ENCODE measurements at places on chromosomes 2 and 18.

DNA sequence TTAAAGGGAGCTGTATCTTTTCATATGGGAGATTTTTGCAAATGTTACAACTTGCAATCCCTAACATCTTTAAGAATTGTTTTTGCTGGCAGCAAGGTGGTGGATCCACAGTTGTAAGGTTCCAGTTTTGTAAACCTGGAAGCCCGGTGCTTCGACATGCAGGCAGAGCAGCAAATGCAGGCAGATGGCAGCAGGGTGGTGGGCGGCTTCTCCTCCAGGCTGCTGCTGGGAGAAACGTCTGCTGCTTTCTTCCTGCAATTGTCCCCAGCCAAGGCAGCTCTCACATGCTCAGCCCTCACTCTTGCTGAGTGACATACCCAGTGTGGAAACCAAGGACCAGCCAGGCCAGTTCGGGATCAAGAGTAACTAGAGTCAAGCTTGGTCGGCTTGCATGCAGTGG lies 166.0 kb downstream of the SEPTIN10 start:
- no peak for DNase-seq

DNA sequence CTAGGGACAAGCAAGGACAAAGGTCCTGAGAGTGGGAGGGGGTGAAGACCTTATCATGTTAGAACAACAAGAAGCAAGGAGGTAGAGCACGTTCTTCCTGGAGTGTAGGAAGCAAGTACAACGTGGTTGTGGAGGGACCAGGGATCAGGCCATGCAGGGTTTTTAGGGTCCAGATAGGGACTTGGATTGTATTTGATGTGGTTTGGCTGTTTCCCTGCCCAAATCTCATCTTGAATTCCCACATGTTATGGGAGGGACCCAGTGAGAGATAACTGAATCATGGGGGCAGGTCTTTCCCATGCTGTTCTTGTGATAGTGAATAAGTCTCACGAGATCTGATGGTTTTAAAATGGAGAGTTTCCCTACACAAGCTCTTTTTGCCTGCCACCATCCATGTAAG lies 53.2 kb downstream of the ICA1L start:
- no peak for DNase-seq

- DNase-seq: no peak
Observed at GRCh38 chr18:76996429-76996828, 136.2 kb downstream of the MBP start.

GRCh38 chr2:133711201-133711600 lies 142.9 kb upstream of the NCKAP5 start:
- no peak for DNase-seq

DNA sequence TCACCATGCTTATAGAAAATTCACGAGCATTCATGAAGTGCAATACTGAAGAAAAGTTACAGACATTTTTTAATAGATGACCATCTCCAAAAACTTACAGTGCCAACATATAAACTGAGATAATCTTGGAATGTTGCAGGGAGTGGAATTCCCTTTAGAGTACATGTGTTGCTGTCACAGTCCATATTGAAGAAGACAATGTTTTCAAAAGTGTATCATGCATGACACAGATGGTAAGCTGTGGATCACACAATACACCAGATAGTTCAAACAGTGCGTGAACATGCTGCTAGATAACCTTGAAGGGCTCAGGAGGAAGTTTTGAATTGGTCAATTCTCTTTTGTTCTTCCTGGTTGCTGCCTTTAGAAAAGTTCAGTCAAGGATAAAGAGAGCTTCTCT lies 1644.3 kb upstream of the NXPH2 start:
- DNase-seq: no peak

DNA sequence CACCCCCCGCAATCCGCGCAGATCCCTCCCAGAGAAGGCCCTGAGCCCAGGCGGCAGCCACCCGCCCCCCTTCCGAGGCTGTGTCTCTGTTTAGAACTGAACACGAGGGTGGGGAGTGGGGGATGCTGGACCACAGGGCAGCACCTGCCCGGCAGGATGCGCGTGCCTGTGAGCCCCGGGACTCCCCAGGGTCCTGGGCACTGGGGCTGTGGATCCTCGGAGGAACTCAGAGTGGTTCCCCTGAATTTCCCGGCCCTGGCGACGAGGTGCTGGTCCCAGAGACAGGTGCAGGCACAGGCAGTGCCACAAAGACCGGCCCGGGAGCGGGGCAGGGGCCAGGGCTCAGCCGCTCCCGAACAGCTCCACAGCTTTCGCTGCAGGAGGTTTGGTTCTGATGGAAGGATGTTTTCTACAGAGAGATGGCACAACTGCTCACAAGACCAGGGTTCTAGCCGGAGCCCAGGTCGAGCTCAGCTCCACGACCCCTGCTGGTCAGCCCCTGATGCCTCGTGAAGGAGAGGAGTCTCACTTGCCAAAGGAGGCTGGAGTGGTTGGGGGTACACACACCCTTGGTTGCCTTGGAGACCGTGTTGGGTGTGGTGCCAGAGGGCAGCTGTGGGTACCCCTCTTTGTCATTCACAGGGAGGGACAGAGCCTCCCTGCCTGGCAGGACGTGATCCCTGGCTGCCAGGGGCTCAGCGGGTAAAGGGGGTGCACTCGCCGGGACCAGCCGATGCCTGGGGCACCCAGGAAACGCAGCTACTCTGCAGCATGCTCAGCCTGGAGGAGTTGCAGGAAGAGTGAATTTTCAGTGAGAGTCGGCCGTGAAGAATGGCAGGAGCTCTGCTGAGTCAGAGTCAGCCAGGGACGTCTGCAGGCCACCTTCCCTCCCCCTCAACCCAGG lies 4.4 kb upstream of the NEU4 start:
- DNase-seq: no peak

- DNase-seq: no peak
Observed at GRCh38 chr18:42814184-42814583, 301.3 kb downstream of the RIT2 start.

Data from stimulated activated CD8-positive, alpha-beta memory T cell treated with anti-CD3 and anti-CD28 coated beads, Interleukin-15, amount 100 ng/mL, for 48 hours (primary cell).